ENCODE measurements at places on chromosomes 5 and 9.

GRCh38 chr9:88578121-88579049 is 43.4 kb downstream of the NXNL2 start:
- DNase-seq: peak; percentile 33

- no peak for DNase-seq
Observed at GRCh38 chr9:137023157-137023556, 4.9 kb downstream of the ABCA2 start.

GRCh38 chr5:73336366-73336765 is 112.2 kb downstream of the FOXD1 start:
- no peak for DNase-seq

GRCh38 chr5:142816531-142817430 is 46.6 kb downstream of the ARHGAP26 start:
- DNase-seq: no peak

GRCh38 chr9:70135176-70135575 is 91.5 kb downstream of the MAMDC2 start:
- no peak for DNase-seq

- DNase-seq: no peak
Observed at GRCh38 chr5:121873409-121873808, 21.7 kb downstream of the FTMT start.

DNA sequence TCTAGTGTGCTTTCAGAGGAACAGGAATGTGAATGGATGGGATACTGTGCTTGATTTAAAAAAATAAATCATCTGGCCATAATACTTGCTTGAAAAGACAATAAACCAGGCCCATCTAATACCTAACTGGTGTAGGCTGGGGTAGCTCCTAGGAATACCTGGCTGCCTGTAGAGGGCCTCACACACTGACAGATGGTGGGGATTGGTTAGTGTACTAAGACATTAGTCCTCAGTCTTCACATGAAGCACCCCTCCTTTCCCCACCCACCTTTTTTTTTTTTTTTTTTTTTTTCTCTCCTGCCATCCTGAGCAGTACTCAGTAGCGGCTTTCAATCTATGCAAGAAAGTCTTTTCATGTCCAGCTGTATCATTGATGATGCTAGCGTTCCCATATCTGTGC is 130.5 kb downstream of the ADGRV1 start:
- no peak for DNase-seq

DNA sequence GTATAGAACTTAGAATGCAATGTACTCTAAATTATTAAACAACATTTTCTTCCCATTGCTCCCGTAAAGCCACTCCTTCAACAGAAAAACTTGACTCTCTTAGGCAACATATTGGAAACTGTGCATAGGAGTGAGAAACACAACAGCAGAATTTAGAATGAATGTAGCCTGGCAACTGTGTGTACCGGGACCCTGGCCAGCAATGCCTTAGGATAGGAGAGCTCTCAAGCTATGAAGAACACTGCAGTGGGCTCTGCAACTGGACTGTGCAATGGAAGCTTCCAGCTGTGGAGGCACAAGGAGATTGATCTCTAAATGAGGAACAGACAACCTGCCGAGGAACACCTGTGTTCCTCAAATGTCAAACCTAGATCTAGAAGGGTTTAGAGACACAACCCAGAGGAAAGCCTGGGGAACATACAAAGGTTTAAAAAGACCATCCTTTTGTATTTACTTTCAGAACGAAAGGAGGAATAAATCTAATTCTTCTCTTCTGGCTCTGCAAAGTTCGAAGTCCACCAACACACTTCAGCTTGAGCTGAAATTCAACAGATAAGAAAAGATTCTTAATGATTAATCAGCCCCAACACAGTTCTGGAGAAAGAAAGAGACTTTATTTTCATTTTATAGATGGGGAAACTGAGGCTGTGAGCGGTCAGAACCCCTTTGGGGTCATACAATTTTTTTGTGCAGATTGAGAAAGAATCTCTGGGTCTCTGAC is 51.5 kb upstream of the ARL15 start:
- DNase-seq: no peak

GRCh38 chr9:101705135-101705661 is 33.2 kb downstream of the GRIN3A start:
- peak; percentile 7 for DNase-seq

DNA sequence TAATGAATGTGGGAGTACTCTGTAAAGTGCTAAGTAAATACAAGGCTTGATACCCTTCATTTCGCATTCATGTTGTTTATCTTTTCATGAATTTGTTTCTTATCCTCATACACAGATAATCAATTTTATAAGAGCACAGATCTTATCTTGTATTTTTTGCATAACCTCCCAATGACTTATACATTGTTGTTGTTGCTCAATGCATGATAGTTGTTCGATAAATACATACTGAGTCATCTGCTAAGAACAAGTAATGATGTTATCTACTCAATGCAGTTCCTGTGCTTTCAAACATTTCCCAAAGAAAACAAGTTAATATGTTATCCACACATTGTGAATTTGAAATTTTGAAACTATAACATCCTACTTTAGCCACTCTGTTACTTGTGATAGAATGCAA is 60.7 kb downstream of the TAF11L14 start:
- DNase-seq: no peak

GRCh38 chr9:86975606-86976005 is 28.3 kb upstream of the GAS1 start:
- no peak for DNase-seq

DNA sequence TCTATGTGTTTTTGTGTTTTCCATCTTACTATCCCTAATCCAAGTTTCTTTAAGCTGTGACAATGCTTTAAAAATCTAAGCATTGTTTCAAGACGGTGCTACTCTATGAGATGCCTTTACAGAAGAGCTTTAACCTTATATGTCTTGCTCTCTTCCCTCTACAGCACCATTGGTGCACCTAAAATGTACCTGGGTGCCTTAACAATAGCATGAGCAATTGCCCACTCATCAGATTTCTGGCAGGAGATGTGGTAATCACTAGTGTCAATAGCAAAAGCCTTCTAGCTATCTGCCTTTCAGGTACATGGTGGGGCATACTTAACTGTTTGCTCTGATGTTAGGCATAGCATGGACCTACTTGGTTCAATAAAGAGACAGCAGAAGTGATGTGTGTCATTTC is 222.3 kb upstream of the KIF2A start:
- DNase-seq: no peak

GRCh38 chr9:84445737-84446136 is 105.2 kb upstream of the SLC28A3 start:
- DNase-seq: no peak

DNA sequence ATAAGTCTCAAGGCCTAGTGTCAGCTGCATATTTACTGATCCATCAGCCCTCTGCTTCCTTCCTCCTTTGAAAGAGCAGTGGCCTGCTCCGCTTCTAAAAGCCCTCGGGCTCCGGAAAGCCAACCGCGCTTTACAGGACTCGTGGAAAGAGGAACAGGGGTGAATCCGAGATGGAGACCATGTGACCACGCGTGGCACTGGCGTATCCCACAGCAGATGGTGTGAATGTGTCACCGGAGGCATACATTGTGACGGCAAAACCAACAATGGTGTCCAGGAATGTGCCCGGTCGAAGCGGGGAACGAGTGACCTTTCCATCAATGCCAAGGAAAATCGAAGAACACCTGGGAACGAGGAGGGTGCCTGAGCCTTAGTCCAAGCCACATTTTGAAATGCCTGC is 484.6 kb downstream of the SPATA31A7 start:
- no peak for DNase-seq

DNA sequence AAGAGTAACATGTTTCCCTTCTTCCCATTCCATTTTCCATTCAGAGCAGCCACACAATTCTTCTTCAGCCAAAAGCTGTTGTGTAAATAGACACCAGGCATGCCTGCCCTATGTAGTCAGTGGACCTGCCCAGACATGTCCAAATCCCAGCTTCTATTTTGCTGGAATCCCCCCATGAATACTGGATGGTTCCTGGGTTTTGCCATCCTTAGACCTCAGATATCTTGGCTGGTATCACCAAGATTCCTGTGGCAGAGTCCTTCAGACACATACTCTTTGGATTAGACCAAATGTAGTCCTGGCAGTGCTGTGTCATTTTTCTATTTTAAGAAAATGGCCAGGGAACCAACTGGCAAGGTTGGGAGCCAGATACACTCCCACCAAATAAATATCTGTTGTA is 10.3 kb downstream of the FST start:
- DNase-seq: no peak

GRCh38 chr5:172503925-172504700 is 49.8 kb upstream of the SH3PXD2B start:
- no peak for DNase-seq

GRCh38 chr5:152514827-152515397 is 109.8 kb upstream of the NMUR2 start:
- DNase-seq: no peak

GRCh38 chr5:60541980-60542379 is 158.0 kb downstream of the DEPDC1B start:
- no peak for DNase-seq

DNA sequence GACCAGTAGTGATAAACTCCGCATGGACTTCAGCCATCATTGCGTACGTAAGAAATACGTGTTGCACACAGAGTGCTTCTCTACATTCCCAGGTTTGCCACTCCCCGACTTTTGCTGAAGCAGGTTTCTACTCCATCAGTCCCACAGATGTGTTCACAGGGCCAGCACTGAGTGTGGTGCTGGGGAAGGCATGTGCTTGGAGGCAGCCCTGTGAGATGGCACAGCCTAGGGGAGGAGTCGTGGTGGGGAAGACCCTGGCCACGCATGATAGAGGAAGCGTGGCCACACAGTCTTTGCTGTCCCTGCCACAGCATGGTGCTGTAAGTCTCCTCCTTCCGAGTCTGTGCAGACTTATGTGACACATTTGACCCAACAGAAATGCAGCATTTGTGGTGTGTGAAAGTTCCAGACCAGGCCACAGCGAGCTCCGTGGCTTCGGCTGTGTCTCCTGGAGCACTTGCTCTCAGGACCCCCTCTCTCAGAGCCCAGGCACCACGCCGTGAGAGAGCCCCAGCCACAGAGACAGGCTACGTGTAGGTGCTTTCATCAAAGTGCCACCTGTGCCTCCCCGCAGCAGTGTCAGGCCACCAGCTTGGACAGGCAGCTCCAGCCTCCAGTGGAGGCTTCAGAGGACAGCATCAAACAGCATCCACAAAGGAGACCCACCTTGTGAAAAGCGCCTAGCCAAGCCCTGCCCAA is 197.8 kb downstream of the AUH start:
- DNase-seq: peak; percentile 63

DNA sequence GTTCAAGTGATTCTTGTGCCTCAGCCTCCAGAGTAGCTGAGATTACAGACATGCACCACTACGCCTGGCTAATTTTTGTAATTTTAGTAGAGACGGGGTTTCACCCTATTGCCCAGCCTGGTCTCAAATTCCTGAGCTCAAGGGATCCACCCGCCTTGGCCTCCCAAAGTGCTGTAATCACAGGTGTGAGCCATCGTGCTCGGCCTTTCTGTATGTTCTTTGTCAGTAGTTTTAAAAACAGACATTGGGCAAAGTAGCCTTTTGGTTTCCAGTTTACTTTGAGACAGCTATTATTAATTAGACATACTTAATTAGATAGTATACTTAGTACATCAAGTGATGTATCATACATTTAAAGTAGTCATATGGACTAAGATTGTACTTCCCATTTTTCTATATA is 45.2 kb downstream of the RBM27 start:
- DNase-seq: no peak

- DNase-seq: no peak
Observed at GRCh38 chr5:55173687-55174230, 782 bp upstream of the CDC20B start.

DNA sequence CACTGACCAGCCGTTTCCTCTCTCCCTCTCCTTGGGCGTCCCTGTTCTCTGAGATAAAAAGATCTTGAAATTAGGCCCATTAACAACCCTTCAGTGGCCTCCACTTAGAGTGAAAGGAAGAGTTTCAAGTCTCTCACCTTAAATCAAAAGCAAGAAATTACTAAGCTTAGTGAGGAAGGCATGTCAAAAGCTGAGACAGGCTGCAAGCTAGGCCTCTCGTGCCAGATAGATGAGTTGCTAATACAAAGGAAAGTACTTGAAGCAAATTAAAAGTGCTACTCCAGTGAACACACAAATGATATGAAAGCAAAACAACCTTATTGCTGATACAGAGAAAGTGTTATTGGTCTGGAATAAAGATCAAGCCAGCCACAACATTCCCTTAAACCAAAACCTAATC is 331.3 kb upstream of the SEMA6A start:
- DNase-seq: no peak

- DNase-seq: no peak
Observed at GRCh38 chr9:72326641-72327040, 38.4 kb downstream of the ZFAND5 start.

GRCh38 chr5:84816746-84817547 is 432.3 kb upstream of the EDIL3 start:
- DNase-seq: no peak

- no peak for DNase-seq
Observed at GRCh38 chr9:27347889-27348288, 50.9 kb upstream of the EQTN start.

- DNase-seq: no peak
Observed at GRCh38 chr5:6059137-6059800, 319.1 kb downstream of the MED10 start.

DNA sequence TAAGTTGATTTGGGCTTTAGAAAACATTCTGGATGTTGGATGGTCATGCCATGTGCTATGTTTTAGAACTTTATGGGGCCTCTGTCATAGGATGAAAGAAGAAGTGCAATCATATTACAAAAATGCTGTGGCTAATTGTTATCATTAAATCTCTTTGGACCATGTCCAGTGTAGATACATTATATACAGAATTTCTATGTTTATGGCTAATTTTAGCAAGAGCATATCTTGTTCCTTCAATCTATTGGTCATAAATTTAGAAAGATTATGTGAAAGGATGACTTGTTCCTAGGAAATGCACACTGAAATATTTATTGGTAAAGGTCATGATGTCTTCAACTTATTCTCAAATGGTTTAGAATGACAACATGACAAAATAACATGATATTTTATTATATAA is 42.4 kb upstream of the ELL2 start:
- DNase-seq: no peak

GRCh38 chr9:89311346-89312221 is 589 bp downstream of the CKS2 start:
- DNase-seq: no peak

GRCh38 chr9:109792951-109793546 is 13.1 kb downstream of the PALM2AKAP2 start:
- DNase-seq: no peak

DNA sequence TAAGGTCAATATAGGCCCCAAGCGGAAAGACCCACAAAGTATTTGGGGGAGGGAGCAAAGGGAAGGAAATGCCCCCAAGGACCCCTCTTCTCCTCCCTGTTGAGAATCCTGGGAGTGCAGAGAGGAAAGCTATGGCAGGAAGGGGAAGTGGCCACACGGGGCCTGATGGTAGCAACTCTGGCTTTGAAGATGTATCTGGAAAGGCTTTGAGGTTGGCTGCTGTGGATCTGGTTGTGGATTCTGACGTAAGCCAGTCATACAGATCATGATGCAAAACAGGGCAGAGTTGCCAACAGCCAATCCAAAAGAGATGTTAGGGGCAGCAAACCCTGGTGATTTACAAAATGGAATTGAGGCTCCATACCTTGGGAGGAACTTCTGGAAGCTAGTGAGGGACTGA is 108.8 kb downstream of the PRKACG start:
- no peak for DNase-seq

Data from CD4-positive, alpha-beta T cell treated with Interferon gamma for 1 hour (primary cell).